GM04503 (cell line): ENCODE measurements at places on chromosomes 11 and 22.
A peak's percentile ranks its signal among the peaks of the same experiment; 100 is the strongest.

DNA sequence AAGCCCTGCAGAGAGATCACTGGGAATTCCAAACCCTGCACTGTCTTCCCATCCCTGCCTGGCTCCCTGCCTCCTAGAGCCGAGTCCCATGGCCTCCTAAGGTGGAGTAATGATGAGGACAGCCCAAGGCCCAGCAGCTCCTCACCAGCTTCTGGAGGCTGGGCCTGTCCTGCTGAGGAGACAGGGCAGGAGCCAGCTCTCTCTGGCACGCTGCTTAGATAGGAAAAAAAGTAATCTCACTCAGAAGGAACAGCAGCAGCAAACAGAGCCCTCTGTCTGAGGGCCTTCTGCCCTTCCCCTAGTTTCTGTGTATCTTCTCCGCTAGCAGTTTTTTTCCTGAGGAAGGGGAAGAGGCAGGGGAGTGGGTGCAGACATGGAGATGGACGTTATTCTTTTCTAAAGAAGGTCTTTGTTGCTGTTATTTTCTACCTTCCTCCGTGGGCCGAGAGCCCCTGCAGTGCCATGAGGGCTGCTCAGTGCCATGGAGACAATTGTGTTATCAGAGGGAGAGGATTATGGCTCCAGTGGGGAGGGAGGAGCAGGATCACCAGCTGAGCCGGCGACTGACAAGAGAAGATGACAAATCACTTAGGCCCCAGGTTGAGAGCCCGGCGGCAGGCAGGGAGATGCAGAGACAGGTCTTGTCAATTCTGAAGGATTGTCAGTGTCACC lies 315.3 kb downstream of the BUD13 start:
- no peak for DNase-seq

- no peak for DNase-seq
These were observed 1.0 kb downstream of the TMEM151A start for GRCh38 chr11:66292543-66293332.

GRCh38 chr22:25027959-25028840 lies 75.7 kb downstream of the KIAA1671 start:
- no peak for DNase-seq

DNA sequence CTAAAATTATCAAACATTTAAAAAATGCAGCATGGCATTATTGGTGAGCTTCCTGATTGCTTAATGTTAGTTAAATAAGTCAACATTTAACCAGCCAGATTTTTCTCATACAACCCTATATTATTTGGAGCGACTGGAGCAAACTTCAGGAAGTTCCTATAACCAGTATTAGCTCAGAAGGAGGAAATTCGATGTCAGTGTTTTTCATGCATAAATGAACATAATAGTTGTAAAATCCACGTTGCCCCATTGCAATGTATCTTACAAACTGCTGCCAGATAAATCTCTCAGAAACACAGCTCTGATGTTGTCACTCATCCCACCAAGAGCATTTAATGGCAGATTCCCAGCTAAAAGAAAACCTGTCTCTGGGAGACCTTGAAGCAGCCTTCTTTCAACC lies 278.5 kb downstream of the CASP12 start:
- DNase-seq: no peak

DNA sequence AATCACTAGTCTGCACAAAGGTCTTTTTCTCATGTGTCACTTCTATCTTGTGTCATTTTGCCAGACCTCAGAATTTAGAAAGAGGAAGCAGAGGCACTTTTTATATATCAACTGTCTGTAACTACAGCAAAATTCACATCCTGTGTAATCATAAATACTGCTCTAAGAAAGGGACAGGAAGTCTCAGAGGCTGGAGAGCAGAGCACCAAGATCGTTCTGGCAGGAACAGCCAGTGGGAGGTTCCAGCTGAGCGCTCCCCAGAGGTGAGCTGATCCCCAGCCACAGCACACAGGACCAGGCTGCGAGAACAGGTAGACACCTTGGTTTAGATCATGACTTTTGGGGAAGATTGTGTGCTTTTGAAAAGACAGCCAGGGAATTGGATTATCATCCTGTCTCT lies at the start of gene MS4A7:
TSS of gene MS4A7 (plus strand) at position 179 of the 400 bp plus-strand sequence. CDS start 4,610 bp downstream, outside the sequence.
- no peak for DNase-seq

GRCh38 chr11:32701616-32702015 lies 92.8 kb downstream of the CCDC73 start:
- no peak for DNase-seq

GRCh38 chr11:132531921-132532320 lies 1000.4 kb downstream of the OPCML start:
- no peak for DNase-seq

GRCh38 chr11:12175694-12176241 lies 65.4 kb downstream of the MICAL2 start:
- DNase-seq: peak; percentile 75

DNA sequence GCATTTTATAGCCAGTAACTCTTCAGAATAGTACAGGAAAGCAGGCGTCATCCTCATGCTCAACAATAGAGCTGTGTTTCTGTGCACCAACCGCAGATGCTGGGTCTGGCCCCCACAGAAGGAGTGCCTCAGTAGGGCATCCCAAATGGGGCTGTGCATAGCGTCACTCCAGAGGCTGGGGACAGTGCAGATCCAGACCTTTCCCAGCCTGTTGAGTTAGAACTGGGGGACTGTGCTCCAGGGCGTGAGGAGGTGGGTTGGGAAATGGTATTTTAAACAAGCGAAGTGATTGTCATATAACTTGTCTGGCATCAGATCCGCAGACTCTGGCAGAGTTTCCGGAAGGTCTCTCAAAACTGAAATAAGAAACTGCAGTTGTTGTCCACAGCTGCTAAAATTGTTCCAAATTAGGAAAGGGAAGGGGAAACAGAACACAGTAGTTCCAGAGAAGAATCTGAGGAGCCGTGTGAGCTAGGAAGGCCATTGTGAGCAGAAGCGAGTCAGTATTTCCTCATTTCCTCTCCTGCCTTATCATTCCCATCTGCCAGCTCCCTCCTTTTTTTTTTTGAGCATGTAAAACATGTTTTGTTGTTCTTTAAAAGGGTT lies 52.2 kb downstream of the JAM3 start:
- DNase-seq: no peak

- no peak for DNase-seq
These were observed 12.2 kb downstream of the TMPRSS13 start for GRCh38 chr11:117916956-117917355.

DNA sequence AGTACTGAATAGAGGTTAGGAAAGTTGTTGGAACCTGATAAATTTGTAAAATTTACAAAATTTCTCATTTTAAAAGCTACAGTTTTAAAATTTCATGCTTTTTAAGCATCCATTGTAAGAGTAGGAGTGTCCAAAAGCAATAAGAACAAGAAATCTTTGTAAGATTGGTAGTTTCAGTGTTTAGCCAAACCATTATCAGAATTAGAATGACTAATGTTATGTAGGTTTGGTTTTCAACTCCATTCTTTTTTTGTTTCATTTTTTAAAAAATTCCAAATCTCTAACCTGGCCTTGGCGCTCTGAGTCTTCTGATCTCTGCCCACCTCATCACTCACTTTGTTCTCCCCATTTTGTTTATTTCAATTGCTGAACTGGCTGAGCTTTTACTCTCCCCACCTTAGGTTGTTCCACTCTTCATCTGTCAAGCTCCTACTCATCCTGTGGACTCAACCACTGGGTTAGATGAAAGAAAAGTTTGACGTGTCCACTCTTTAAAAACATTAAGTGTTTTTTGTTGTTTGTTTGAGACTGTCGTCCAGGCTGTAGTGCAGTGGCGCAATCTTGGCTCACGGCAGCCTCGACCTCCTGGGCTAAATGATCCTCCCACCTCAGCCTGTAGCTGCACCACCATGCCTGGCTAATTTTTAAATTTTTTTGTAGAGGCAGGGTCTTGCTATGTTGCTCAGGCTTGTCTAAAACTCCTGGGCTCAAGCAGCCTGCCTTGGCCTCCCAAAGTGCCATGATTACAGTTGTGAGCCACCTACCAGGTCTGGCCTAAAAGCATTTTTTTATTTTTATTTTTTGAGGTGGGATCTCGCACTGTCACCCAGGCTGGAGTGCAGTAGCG lies 14.0 kb downstream of the EP300 start:
- DNase-seq: no peak

DNA sequence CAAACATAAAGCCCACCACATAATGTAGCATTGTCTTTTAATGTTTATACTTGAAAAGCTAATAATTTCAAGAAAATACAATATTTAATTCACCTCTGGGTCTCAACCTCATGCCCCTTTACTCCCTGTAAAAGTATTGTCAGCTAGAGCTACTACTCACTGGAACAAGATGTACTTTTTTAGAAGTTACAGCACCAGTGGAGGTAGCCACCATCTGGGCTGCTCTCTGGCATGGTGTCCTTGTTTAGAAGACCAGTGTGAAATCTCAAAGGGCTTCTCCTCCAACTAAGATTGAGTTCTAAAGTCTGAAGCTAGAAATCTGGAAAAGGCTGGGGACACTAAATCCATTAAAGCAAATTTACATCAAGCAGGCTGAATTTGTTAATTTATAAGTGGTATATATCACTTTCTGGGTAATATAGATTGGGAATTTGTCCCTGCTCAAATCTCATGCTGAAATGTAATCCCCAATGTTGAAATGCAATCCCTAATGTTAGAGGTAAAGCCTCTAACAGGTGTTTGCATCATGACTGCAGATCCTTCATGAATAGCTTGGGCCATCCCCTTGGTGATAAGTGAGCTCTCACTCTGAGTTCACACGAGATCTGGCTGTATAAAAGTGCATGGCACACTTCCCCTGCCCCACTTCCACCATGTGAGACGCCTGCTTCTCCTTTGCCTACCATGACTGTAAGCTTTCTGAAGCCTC lies 47.6 kb downstream of the PITPNB start:
- DNase-seq: no peak

- DNase-seq: no peak
These were observed 31.3 kb upstream of the TEAD1 start for GRCh38 chr11:12642806-12643428.

DNA sequence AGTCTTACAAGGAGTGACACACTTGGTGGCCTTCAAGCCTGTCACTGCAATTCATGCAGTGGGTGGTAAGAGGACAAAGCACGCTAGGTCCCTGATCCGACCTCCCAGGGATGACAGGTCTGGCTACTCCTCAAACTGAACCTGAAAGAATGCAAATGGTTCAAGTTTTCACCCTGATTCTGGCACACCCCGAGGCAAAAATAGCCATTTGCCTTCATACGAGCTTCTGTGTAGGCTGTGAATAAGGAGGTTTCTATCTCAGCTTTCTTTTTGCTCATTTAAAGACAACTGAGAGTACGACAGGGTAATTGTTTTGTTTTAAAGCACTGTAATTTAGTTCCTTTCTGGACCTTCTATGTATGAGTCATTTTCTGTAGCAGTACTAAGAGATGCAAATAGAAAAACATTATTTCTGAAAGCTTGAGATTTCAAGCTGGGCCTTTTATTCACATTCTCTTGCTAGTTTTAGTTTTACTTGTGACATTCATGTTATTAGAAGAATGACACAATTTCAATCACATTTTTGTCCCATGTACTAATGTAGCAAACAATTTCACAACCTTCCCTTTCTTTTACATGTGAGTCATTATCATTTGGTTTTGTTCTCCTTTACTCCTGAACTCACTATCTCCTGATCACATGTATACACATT lies 56.6 kb upstream of the FDX1 start:
- peak; percentile 52 for DNase-seq

- DNase-seq: no peak
These were observed 77.1 kb downstream of the RBMXL2 start for GRCh38 chr11:7165911-7166310.

DNA sequence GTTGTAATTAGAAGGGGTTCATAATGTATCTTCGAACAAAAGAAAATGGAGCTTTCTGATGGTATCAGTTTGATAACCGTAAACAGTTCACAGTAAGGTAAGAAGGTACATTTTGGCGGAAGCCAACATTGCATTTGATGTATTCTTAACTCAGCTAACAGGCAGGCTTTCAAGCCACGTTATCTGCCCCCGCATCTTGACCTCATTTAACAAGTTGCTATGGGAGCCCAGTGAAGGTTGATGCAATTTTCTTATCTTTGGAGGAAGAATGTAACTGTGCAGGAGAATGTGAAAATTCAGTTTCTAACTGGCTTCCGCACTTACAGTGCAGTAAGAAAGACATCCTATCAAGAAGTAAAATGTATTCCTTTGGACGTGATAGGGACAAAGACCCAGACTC lies 110.6 kb downstream of the ETS1 start:
- no peak for DNase-seq

GRCh38 chr22:21959274-21960074 lies 6.8 kb upstream of the PPM1F start:
- no peak for DNase-seq

DNA sequence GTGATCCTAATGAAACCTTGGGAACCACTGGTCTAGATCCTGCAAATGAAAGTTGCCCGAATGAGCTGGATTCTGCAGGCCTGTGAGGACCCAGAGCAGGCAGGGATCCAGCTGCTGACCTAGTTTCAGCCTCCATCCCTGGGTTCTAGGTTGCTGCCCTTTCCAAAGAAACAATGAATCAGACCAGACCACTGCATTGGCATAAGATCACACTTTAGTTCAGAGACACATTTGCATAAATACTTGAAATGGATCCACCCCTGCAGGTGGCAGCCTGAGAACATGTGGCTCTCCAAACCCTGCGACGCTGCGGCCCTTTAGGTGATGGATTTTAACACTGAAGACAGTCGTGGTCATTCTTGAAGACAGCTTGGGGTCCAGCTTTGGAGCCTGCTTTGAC lies 23.7 kb downstream of the ADAMTS8 start:
- DNase-seq: no peak

DNA sequence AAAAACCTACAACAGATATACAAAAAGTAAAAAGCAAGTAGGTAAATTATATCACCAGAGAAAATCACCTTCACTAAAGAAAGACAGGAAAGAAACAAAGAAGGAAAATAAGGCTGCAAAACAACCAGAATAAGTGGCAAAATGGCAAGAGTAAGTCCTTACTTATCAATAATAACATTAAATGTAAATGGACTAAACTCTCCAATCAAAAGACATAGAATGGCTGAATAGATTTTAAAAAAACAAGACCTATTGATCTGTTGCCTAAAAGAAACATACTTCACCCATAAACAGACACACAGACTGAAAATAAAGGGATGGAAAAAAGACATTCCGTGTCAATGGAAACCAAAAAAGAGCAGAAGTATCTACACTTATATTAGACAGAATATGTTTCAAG lies 695.7 kb upstream of the FAT3 start:
- DNase-seq: no peak

GRCh38 chr22:44783091-44783490 lies 30.7 kb downstream of the ARHGAP8 start:
- DNase-seq: no peak

DNA sequence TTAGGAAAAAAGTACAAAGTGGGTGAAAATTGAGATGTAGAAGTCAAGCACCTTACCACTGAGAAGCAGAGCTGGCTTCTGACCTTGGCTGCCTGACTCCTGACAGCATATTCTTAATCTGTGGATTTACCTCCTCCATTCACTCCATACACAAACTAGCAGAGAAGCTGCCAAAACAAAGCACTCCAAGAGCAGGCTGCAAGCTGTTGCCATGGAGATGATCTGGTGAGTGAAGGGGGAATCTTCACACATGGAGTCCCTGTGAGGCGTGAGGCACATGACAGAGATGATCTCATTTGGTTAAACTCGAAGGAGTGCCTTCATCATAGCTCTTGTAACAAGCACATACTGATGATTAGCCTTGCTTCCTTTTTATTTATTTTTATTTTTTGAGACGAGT lies 16.1 kb downstream of the COMMD9 start:
- no peak for DNase-seq

GRCh38 chr11:57473285-57473841 lies 13.0 kb downstream of the RTN4RL2 start:
- DNase-seq: no peak

- no peak for DNase-seq
These were observed 16.1 kb upstream of the BRSK2 start for GRCh38 chr11:1373536-1374214.

- DNase-seq: no peak
These were observed 9.9 kb upstream of the RASD2 start for GRCh38 chr22:35530700-35531099.
